Stimulated activated CD8-positive, alpha-beta memory T cell treated with anti-CD3 and anti-CD28 coated beads, Interleukin-15, amount 100 ng/mL, for 4 hours (primary cell): ENCODE measurements at places on chromosomes 3 and 15.

DNA sequence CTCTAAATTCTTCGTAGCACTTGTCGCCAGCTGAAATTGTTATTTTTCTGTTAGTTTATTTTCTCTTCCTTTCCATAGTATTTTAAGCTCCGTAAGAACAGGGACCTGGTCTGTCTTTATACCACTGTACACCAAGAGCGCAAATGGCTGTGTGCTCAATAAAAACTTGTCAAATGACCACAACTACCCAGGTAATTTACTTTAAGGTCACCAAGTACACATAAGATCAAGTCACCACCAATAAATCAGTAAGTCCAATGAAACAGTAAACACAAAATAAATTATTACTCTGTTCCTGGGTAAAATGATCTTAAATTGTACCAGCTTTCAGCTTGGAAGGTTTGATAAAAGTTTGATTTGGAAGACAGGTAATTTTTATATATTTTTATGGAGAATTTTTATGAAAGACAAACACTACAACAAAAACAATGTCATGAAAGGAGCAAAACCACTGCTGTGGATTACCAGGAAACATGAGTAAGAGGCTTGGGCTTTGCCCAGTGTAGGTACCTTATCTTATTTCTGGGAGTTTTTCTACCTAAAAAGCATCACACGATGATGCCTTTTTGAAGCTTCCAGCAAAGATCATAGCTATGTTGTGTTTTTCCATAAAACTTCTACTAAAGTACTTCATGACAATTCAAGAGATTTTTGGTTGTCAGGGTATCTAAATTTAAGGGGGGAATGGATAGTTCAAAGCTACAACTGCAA is 406.8 kb downstream of the SHQ1 start:
- DNase-seq, result no peak

- DNase-seq, result no peak
These were observed 61.1 kb upstream of the TMCO5A start for GRCh38 chr15:37873336-37873735.

DNA sequence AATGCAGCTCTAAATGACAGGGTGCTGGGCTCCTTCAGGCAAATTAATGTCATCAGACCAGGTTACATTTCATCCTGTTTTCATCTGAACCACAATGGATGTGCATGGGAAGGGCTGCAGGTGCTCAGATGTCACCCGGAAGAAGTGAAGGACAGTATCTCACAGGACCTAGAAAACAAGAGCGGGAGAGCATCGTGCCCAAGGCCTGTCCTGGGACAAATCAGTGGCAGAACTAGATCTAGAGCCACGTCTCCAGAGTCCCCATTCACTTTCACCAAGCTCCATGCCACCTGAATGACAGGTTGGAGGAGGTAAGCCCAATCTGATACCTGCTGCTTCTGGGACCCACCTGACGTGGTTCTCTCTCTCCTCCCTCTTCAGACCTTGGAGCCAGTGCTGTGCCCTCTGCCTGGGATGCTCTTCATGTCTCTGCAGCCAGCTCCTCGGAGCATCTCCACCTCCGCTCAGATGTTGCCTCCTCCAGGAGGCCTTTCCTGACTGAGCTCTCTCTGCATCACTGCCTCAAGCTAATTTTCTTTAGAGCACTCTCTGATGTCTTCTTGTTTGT is 77.3 kb downstream of the CPN2 start:
- no peak for DNase-seq

DNA sequence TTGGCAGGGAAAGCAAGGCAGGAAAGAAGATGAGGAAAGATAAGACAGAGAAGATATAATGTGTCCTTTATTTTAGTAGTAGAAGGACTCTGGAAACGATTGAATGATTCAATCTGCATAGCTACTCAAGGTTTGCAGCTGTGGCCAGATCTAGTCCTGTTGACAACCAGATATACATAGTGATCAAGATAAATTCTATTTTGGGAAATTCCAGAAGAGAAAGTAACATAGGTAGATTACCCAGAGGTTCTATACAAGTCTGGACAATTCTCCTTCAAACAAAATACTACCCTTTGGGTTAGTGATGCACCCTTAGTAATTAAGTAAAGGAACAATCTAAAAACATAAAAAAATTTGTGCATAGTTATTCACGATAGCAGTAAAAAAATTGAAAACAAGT is 9.4 kb downstream of the TERC start:
- no peak for DNase-seq
